ENCODE measurements at places on chromosomes 16 and 17.

DNA sequence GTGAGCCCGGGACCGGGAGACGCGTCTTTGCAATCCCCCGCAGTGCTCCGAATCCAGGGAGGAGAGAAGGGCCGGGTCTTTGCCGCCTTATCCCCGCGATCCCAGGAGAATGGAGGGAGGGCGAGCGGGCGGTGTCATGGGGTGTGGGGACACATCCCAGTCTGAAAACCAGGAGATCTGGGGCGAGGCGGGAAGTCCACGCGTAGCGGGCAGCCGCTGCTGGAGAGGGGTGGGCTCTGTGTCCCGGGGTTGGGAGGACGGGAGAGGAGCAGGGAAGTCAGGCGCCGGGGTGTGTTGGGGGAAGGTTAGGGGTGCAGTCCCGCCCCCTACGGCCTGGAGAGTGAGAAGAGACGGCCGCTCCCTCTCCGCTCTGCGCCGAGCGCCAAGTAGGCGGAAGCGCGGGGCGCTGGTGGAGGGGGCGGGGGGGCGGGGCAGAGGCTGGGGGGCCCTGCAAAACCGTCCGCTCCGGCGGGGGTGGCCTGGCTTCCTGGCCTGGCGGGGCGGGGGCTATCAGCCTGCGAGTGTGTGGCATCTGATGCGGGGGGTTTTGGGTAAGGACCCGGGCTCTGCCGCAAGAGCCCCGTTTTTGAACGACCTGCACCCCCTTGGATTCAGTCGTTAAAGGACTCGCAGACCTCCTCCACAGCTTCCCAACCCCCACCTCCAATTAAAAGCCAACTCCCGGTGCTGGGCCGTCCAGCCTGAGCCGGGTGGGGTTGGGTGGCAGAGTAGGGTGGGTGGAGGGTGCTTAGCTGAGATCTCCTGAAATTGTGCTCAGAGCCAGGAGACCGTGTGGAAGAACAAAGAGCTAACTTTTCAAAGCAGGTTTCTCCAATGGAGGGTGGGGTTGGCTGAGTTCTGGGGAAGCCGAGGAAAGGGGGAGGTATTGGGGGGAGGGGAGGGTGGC is 654 bp downstream of the LASP1 start:
- peak; percentile 78 for DNase-seq

DNA sequence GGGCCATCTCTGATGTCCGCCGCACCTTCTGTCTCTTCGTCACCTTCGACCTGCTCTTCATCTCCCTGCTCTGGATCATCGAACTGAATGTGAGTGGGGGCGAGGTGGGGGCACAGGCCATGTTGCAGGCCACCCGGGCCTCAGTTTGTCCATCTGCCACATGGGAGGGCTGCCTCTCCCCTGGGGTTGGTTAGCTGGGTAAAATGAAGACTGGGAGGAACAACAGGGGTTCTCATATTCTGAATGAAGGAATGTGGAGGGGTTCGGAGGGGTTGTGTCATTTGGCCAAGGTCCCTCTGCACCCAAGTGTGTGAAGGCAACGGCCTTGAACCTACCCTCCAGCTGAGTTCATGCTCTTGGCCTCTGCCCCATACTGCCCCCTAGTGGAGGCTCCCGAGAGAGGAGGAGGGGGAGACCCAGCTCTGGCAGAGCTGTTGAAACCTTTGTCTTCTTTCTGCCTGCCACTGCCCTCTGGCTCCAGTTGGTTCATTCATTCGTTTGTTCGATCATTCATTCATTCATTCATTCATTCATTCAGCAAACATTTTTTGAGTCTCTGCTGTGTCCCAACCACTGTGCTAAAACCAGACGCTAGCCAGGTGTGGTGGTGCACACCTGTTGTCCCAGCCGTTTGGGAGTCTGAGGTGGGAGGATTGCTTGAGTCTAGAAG is 11.4 kb upstream of the TCAP start:
- DNase-seq: peak; percentile 56

DNA sequence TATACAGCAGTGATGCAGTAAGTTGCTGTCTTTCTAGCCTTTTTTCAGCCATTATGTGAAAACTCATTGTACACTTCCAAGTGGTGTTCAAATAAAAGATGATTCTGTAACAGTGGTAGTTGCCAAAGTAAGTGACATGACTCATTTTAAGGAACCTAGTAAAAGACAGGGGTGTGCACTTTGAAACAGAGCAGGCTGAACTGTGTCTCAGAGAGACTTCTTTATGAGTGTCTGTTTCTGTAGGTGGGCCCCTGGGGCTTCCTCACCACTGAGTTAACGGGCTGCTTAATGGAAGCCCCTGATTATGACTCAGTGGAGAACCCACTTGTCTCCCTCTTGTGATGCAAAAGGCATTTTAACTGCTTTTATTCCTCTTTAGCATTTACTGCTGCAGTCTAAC is 147.3 kb downstream of the PCTP start:
- DNase-seq: no peak

DNA sequence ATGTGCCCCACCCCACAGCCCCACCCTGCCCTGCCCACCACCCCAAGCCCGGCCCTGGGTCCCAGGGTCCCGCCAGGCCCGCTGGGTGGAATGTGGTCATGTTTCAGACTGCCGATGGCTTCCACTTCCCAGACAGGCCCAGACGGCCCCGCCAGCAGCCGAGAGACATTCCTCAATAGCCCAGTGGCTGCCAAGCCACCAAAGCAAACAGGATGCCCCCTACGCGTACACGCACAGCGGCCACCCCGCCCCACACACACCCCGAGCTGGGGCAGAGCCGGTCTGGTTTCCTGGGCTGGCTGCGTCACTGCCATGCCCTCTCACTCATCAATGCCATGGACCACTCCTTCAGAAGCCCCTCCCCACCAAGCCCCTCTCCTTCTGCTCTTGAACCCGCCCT is 1.2 kb upstream of the KRT17 start:
- DNase-seq: peak; percentile 60

DNA sequence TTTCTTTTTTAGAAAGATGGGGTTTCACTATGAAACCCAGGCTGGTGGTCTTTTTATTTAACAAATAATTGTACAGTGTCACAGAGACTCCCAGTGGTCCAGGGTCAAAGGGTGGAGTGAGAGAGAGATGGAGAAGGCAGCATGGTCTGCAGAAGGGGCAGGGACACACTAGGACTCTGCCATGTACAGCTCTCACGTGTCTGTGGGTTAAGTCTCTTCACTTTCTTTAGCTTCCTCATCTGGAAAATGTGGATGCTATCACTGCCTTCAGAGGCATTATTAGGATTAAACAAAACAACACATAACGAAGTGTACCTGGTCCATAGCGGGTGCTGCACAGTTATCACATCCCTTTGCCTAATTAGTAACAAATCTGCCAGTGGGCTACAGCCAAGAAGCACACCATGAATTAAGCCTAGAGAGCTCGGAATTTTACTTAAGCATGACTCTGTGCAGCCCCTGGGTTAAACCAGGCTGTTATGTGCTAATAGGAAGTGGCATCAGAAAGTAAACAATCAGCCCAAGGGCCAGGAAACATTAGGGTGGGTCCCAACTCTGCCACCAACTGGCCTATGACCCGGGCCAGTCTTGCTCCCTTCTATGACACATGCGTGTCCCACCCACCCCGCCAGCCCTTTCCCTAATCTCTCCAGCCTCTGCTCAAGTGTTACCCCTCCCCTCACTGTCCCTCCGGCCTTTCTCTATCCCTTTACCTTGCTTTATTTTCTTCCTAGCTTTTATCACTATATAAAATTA is 13.9 kb downstream of the TOP3A start:
- peak; percentile 47 for DNase-seq

DNA sequence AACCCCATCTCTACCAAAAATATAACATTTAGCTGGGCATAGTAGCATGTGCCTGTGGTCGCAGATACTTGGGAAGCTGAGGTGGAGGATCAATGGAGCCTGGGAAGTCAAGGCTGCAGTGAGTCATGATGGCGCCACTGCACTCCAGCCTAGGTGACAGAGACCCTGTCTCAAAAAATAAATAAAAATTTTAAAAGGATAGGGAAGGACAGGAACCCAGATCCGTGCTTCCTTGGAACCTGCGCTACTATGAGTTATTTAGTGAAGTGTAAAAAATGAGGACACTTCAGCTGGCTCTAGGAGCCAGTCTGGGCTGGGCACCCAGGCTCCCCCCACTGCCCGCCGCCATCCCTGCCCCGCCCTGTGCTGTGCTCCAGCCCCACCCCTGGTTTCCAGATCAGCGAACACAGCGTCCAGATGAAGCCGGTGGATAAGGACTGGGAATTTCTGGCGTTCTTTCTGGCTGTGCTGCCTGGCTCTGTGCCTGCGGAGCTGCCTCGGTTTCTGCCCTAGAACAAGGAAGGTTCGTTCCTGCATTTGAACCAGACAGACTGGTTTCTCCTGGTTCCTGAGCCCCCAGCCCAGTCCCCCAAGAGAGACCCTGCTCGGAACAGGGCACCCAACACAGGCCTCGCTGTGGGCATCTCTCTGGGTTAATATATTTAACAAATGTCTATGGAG is 18.5 kb downstream of the PLLP start:
- DNase-seq: no peak

- DNase-seq: no peak
Measured at GRCh38 chr17:76326306-76326705, 18.2 kb upstream of the QRICH2 start.

DNA sequence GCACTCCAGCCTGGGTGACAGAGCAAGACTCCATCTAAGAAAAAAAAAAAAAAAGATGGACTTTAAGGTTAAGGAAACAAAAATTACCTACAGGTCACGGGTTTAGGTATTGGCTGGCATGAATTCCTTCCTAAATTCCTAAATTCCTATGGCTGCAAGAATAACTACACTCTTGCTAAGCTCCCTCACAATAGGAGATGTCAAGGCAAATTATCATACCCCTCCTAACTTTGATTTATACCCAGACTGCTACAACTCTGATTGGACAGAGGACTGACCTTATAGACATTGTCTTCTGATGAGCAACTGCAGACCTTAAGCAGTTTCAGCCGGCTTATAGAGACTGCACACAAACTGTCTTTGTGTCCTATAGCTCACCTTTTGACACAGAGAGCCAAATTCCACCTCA is 25.1 kb upstream of the TMC7 start:
- no peak for DNase-seq

DNA sequence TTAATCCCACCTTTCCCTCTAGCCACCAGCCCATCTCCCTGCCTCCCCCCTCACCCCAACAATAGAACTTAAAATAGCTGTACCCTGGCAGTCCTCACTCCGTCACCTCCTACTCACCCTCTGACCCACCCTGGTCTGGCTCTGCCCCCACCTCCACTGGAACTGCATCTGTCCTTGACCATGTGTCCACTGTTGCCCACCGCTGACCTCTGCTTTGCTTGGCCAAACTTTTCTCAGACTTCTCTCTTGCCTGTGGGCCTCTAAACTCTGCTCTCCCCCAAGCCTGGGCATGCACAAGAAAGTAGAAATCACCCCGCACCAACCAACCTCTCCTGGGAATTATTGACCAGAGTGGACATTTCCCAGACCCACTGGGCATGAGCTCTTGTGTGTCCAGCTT is 169.8 kb downstream of the WSCD1 start:
- DNase-seq: no peak
